Smooth muscle cell of bladder (primary cell): ENCODE measurements at places on chromosomes 12 and 14. TPM values are rescaled to one million over a fixed set of nuclear protein-coding genes. Genes with fewer than 3 reads are reported as not detected.

NYNRIN gene
- 6.4 and 10.2 TPM in 2 replicates for total RNA-seq

MYF6 gene
- not detected in 2 replicates for total RNA-seq

IKBIP gene
- 51.6 and 76.6 TPM in 2 replicates for total RNA-seq

PLA2G1B gene
- total RNA-seq, result not detected in 2 replicates

COX14 gene
- 43.2 and 62.7 TPM in 2 replicates for total RNA-seq
